ENCODE measurements at places on chromosomes 6 and 20.

- no peak for DNase-seq
These were observed 79.5 kb downstream of the CTNNBL1 start for GRCh38 chr20:37773291-37773826.

- no peak for DNase-seq
These were observed 14.0 kb downstream of the FRK start for GRCh38 chr6:116046737-116047136.

DNA sequence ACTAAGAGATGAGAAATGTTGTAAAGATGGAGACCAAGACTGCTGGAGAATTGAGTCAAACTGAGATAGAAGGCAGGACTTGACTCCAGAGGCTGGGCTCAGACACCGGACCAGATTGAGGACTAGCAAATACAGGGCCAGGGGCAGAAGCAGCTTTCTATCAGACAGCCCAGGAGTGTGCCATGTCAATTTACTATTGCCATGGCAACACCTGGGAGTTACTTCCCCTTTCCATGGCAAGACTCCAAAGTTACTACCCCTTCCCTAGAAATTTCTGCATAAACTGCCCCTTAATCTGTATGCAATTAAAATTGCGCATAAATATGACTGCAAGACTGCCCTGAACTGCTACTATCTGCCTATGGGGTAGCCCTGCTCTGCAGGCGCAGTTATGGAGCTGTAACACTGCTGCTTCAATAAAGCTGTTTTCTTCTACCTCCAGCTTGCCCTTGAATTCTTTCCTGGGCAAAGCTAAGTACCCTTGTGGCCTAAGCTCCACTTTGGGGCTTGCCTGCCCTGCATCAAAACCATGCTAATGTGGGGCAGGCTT lies 90.1 kb upstream of the EDN1 start:
- no peak for DNase-seq

DNA sequence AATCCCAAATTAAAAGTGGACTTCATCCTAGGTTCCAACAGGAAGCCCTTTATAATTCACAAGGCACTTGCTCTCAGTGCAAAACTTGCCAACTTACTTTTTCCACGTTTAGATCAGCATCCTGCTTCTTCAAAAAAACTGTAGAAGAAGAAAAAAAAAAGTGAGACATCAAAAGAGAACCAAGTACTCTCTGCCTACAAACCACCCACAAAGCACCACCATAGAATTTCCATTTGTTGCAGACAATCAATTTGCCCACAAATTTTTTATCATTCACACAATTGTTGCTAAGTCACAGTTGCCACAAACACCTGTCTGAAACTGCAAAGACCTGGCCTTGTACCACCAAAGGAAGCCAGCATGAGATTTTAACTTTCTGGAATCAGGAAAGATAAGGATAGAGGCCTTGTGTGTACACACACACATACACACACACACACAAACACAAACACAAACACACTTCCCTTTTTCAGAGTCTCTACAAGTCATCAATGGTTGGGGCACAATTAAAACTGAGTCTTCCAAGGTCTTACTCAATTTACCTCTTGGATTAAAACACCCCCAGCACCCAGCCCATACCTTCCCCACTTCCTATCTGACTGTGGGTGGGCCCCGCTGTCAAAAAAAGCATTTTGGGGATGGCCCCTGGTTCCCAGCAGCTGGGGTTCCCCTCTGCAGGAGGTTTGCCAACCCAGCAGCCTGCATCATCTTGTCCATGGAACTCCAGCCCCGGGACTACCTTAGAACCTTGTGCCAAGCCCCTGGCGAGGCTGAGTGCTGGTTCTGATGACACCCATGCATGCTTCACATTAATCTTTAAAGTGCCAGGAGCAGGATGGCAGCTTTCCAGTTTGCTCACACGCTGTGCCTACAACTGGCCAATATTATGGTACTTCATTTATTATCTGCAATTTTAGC lies 26.5 kb downstream of the FYN start:
- DNase-seq: no peak

DNA sequence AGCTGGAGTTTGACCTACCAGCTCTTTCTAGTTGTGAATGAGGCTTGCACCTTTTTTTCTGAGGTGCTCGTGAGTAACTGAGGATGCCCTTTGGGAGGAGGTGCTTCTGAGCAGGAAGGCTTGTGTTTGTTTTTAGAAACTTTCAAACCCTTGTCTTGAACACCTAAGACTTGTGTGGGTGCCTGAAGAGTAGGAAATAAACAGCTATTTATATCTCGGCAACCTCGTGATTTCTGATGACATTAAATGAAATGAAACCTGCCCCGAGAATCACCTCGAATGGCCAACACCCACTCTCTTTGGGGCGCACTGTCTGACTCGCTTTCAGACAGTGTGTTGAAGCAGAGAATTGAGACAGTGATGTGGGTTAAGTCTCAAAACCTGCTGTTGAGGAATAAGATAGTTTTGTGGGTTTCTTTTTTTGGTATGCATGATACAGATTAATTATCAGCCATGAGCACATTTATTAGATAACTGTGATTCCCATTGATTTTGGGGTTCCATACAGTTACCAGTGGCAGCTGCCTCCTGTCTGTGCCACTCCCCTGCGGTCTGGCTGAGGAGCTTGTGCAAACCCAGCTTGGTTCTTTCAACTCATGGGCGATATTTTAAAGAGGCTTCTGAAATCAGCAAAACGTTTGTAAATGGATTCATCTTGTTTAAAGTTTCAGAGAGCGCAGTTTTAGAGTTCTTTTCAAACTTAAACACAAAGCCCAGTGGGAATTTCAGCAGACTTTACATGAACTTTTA lies 8.4 kb downstream of the IRF4 start:
- no peak for DNase-seq

GRCh38 chr6:68139130-68139529 lies 496.0 kb upstream of the ADGRB3 start:
- DNase-seq: no peak

DNA sequence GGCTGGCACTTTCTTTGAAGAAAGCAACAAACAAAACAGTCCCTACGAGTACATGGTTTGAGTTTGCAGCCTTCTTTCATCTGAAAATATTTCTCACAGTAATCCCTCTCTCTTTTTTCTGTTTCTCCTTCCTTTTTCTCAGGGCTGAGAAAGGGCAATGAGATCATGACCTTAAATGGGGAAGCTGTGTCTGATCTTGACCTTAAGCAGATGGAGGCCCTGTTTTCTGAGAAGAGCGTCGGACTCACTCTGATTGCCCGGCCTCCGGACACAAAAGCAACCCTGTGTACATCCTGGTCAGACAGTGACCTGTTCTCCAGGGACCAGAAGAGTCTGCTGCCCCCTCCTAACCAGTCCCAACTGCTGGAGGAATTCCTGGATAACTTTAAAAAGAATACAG lies 80.7 kb upstream of the CLDN20 start:
- DNase-seq: no peak

DNA sequence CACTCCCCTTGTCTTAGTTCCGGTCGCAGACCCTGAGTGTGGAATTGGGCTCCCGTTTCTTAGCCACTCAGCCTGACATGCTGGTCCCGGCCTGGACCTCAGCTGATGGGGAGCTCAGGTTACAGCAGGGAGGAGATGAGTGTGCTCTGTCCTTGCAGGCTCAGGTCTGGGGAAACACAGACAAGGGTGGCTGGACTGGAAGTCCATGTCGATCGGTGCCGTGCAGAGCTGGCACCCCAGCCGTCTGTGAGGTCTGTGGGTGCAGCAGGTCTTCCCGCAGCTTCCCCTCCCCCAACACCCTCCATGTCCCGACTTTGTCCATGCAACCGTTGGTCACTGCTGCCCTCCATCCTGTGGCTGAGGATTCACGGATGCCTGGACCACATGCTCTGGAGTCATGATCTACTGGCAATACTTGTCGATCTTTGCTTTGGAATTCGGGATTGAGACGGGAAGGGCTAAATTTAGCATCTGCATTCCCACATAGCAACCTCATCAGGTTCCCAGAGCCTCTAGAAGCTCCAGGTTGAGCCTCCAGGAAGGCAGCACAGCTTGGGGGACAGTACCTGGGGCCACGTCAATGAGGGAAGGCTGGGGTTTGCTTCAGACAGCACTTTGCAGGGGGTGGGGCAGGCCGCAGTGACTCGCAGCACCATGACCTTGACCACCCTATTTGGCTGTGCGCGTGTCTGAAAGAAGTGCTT lies 118.8 kb downstream of the PSMB1 start:
- DNase-seq: no peak

GRCh38 chr6:3714111-3714510 lies 37.4 kb downstream of the PXDC1 start:
- DNase-seq: no peak

DNA sequence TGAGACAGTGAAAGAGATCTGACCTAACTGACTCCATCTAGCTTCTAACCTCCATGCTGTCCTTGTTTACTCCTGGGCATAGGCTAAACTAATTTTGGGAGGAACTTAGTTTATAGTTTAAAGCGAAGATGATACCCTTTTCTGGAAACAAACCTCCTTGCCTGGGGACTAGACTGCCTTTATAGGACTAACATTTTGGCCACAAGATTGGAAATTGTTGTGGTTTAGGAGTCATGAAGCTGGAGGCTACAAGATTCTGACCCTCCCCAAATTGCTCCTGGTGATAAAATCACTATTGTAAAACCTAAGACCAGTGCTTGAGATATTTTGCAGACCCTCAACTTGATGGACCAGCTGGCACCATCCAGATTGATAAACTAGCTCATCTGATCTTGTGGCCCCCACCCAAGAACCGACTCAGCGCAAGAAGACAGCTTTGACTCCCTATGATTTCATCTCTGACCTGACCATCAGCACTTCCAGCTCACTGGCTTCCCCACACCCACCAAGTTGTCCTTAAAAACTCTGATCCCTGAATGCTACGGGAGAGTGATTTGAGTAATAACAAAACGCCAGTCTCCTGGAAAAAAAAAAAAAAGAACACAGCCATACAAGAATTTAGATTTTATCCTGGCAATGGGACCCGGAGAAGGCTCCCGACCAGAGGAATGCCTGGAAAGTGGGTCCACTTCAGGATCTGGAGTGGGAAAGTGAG lies 63.0 kb downstream of the ABHD12 start:
- DNase-seq: no peak

GRCh38 chr6:140579918-140580317 lies 1205.5 kb upstream of the CITED2 start:
- DNase-seq: no peak

GRCh38 chr6:18213439-18213838 lies 50.9 kb downstream of the DEK start:
- no peak for DNase-seq

GRCh38 chr6:119207971-119208725 lies 129.7 kb upstream of the FAM184A start:
- DNase-seq: no peak

DNA sequence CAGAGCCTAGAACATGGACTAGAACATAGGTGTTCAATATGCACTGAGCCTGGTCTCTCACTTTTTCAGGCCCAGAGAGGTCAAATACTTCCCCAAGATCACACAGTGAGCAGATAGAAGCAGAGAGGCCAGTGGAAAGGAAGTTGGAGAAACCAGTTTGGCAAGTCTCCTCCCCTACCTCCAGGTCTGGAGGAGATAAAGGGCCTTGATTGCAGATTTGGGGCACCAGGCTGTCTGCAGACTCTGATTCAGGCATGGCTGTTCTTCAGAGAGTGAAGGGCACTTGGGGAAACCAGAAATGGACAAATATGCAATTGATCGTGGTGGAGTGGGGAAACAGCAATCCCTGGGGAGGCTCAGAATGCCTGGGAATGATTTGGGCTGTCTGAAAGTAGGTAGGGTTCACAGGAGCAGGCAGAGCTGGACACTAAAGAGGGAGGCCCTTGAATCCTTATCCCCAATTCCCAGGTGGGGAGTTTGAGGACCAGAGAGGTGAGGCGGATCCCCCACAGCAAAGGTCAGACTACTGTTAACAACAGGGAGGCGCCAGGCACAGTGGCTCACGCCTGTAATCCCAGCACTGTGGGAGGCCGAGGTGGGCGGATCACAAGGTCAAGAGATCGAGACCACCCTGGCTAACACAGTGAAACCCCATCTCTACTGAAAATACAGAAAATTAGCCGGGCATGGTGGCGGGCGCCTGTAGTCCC lies 2.3 kb downstream of the PEDS1 start:
- DNase-seq: no peak

DNA sequence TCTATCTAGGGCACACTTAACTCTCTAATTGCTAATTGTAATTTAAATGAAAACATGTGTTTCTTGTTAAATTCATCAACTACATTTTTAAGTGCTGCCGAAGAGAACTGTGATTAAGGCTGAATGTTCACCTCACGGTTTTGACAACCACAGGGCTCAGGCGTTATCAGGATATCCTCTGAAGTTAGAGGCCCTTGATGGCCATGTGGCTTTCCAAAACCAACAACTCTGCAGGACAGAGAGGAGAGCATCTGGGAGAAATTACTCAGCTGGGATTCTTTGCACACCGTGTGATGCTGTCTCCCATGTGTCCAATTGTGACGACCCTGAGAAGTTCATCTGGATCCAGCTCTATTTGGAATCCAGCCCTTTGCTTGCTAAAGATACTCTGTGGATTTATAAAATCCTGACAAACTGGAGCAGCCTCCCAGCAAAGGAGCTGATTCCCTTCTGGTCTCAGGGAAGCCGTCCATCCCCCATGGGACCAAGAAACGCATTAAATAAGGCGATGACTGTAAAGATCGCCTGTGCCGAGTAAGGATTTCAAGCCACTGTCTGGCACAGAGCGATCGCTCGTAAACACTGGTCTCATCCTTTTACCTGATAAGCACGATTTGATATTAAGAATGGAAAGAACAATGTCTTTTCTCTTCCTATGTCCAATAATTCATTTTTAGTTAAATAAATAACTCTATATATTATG lies 401.1 kb downstream of the CD83 start:
- no peak for DNase-seq

GRCh38 chr6:501891-502601 lies 110.5 kb downstream of the IRF4 start:
- DNase-seq: no peak

DNA sequence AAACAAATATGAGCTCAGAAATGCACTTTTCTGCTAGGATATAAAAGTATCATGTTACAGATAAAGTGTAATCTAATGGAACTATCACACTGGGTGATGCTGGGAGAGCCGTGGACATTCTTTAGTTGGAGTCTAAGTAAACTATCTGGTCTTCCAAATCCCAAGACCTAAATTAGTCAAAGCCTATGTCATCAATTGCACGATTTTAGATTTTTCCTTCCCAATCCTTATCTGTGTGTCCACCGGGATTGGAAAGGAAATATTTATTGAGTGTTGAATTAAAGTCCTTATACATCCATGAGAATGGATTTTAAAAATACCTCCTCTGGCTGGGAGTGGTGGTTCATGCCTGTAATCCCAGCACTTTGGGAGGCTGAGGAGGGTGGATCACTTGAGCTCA lies 19.6 kb upstream of the MRAP2 start:
- no peak for DNase-seq

DNA sequence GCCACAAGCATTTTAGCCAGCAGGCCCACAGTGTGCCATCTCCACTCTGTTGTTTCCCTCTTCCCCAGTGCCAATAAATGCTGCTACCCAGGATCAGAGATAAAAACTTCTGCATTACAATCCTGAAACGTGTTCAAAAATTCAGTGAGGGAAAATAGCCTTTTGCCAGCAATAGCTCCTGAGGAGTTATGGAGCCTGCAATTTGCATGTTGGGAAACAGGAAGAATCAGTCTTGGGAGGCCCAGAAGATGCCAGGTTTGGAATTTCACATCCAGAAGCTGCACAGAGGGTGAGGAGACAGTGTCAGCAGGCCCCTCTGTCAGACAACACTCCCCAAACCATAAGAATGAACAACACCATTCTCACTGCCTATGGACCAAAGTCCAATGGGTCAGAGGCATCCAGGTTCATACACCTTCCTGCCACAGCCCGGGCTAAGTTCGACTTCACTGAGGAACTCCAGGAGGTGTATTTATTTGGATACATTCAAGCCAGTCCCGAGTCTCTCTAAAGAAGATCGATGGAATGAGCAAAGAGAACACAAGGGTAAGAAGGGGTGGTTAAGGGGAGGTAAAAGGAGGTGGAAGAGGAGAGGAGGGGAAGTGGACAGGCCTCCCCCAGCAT lies 20.8 kb downstream of the RRBP1 start:
- no peak for DNase-seq
